ENCODE measurements at places on chromosomes 6 and 20.
A peak's percentile ranks its signal among the peaks of the same experiment; 100 is the strongest.

- DNase-seq = no peak
Measured at GRCh38 chr20:16028923-16029322, 544.3 kb downstream of the KIF16B start.

DNA sequence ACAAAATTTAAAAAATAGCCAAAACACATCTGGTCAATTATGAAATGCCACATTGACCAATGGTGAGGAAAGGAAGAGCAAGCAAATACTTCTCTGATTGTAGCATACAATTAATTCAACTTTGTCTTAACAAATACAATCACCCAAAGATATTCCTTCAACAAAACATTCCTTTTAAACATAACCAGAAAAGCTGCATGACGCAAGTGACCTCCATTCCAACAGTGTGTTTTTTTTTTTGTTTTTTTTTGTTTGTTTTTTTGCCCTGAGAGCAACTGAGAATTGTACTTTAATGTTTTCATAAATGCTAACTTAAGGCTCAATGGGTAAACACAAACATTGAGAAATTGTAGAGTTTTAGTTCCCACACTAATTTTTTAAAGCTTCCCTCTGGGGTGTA, 184.4 kb downstream of the PTPRK start:
- no peak for DNase-seq

DNA sequence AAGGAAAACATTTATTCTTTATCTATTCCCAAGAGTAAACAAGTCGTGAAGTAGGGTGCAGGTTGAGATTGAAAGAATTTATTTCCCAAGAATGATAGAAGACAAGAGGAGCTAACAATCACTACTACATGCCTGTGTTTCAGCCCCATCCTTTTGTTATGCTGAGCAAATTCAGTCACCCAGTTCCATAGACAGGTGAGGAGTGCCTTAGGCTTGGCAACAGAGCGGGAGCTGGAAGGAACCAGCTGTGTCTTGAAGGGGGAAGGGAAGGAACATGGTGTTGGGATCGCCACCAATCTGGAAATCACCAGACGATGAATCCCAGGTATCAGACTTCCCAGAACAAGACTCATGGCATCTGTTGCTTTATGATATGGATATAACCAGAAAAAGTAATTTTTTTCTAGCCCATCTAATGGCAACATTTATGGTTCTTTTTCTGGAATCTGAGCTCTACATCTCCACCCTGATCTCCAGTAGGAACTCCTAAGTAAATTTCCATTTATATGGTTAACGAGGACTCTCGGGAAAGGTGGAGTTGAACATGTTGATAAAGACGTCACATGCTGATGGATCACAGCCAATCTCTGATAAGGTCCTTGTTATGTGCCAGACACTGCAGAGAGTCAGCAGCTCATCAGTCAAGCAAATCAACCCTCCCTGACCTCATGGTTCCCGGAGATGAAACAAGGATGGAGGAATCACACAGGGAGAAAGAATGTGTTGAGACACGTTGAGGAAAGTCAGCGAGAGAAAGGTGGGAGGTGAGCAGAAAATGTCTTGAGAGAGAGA, 344.9 kb downstream of the SMOC2 start:
- DNase-seq = no peak

DNA sequence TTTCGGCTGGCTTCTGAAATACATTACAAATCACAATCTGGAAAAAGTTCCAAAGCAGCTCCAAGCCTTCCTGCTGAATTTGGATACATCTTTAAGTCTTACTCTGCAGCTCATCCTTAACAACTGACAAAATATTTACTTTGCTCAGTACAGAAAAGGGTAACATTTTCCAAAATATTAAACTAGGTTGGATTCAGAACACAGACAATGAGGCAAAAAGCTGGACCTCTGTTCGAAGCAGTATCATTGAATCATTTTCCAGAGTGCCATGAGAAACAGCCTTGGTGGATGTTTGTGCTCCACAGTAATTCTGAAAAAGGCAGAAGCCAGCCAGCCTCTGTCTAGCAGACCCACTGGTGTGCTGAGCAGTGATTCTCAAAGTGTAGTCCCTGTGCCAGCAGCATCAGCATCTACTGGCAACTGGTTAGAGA, 162.1 kb downstream of the AIG1 start:
- DNase-seq = no peak

- DNase-seq = no peak
Measured at GRCh38 chr20:63815615-63816253, 15.3 kb downstream of the ZBTB46 start.

GRCh38 chr20:40848096-40848495, 159.1 kb upstream of the MAFB start:
- no peak for DNase-seq

GRCh38 chr6:46953921-46954320, 32.2 kb upstream of the ADGRF5 start:
- DNase-seq = peak; percentile 41

GRCh38 chr6:7215131-7215530, 97.9 kb downstream of the SSR1 start:
- no peak for DNase-seq

GRCh38 chr20:45462711-45463509, 6.6 kb upstream of the WFDC2 start:
- no peak for DNase-seq

DNA sequence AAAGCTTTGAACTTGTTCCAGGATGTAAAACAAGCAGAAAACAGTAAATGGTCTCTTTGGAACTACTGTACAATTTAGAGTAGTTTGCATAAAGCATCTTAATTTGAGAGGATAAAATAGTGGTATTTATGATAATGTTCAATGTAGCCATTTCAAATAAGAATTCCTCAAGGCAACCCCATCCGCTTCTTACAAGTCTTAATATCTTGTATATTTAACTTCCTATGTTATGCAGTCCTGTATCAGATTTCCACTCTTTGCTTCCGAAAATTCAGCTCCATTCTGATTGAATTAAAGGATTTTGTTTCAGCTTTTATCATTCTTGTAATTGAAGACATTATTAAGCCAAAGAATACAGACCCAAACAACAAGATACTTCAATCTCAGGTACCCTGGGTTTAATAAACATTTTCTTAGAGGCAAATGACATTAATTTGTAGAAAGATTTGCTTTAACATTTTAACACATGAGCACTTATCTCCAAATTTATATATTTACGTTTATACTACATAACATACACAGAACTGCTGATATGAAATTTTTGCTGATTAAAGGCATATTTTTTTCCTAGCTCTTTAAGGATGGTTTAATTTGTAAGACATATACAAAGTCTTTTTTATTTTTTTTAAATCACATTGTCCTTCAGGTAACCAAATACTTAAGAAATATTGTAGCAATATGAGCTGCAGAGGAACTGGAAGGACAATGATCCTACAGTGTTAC, 131.1 kb upstream of the BEND3 start:
- no peak for DNase-seq

DNA sequence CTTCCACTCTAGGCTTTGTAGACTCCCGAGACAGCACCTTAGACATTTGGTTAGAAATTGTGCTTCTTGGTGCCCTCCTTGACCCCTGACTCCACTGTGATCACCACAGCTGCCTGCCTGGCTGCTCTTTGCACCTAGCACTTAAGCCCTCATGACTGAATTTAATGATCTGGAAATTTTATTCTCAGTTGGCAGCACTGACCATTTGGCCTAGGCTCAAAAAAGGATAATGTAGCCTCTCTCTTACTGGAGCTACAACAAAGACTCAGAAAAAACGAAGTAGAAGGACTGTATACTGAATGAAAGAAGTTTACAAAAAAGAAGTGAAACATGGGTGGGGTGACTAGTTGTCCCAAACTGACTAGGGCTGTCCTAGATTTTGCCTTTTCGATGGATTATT, 11.3 kb upstream of the ABRACL start:
- DNase-seq = peak; percentile 6

- DNase-seq = no peak
Measured at GRCh38 chr6:22361576-22361975, 64.7 kb upstream of the PRL start.

DNA sequence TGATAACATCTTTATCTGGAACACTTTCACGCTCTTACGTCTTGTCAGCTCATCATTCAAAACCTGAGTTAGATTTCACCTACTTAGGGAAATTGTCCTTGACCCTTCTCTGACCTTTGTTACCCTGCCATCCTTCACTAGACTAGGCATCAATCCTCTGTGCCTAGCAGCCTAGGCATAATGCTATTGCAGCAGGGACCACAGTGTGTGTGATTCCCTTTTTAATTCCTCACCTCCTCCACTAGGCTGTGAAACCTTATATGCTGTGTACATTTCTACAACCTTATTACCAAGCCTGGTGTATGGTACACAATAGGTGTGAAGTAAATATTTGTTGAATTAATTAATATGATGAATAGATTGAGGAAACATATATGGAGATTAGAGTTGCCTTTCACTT, 66.7 kb upstream of the DEFB112 start:
- no peak for DNase-seq

DNA sequence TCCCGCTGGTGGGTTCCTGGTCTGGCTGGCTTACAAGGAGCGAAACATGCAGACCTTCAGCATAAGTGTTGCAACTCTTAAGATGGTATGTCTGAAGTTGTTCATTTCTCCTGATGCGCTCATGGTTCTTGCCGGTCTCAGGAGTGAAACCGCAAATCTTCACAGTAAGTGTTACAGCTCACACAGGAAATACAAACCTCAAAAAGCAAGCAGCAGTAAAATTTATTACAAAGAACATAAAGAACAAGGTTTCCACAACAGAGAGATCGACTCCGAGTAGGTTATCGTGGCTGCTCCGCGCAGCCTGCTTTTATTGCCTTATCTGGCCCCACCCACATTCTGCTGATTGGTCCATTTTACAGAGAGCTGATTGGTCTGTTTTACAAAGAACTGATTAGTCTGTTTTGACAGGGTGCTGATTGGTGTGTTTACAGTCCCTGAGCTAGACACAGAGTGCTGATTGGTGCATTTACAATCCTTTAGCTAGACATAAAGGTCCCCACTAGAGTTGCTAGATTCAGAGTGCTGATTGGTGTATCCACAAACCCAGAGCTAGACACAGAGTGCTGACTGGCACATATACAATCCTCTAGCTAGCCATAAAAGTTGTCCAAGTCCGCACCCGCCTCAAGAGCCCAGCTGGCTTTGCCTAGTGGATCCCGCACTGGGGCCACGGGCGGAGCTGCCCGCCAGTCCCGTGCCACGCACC, 39.2 kb downstream of the TRIM27 start:
- DNase-seq = no peak

GRCh38 chr6:170206851-170207431, 83.9 kb downstream of the DLL1 start:
- peak; percentile 49 for DNase-seq

GRCh38 chr20:11912013-11912658, 5.6 kb upstream of the BTBD3 start:
- DNase-seq = no peak

DNA sequence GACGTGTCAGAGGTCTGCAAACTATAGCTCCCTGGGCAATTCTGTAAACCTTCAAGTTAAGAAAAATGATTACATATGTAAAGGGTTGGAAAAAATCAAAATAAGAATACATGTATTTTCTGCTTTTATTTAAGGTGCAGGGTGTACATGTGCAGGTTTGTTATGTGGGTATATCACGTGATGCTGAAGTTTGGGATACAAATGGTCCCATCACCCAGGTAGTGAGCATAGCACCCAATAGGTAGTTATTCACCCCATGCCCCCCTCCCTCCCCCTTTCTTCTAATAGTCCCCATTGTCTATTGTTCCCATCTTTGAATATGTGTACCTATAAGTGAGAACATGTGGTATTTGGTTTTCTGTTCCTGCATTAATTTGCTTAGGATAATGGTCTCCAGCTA, 51.1 kb upstream of the GCM1 start:
- no peak for DNase-seq

All from SJCRH30 (cell line).